ENCODE measurements at places on chromosomes 12 and 14.

- no peak for DNase-seq
These were observed 3.5 kb downstream of the RAB15 start for GRCh38 chr14:64968651-64969050.

GRCh38 chr12:53220694-53221202, 11.3 kb downstream of the RARG start:
- DNase-seq: peak; percentile 83

DNA sequence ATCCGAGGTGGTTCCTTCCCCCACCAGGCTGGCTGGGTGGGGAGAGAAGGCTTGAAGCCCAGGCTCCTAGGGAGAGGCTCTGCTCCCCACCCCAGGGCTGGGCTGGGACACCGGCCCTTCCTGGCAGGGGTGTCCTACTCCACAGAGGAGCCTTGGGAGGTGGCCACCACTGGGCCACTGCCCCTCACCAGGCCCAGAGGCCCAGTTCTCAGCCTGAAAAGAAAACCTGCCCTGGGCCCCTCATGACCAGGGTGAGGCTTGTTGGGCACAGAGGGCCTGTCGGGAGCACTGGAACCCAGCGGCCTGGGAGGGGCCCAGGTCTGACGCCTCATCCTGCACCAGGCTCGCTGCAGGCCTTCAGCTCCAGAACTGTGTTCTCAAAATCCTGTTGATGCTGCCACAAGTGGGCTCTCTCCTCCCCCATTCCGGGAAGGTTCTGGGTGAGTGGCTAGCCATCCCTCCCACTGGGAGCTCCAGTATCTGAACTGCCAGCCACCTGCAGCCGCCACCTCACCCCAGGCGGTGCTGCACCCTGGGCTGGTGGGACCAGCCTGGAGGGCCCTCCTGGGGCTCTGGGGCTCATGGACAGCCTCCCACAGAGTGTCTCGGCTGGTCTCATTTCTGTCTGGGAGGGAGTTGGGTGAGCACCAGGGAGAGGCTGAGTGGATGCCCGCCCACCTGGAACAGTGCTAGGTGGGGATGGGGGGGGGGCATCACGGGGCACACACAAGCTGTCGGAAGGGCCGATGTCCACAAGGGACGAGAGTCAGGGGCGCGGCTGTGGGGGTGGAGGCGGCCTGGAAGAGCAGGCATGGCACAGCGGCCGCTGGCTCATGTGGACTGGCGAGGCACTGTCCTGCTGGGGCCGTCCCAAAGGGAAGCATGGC, 11.8 kb downstream of the BAG5 start:
- no peak for DNase-seq

DNA sequence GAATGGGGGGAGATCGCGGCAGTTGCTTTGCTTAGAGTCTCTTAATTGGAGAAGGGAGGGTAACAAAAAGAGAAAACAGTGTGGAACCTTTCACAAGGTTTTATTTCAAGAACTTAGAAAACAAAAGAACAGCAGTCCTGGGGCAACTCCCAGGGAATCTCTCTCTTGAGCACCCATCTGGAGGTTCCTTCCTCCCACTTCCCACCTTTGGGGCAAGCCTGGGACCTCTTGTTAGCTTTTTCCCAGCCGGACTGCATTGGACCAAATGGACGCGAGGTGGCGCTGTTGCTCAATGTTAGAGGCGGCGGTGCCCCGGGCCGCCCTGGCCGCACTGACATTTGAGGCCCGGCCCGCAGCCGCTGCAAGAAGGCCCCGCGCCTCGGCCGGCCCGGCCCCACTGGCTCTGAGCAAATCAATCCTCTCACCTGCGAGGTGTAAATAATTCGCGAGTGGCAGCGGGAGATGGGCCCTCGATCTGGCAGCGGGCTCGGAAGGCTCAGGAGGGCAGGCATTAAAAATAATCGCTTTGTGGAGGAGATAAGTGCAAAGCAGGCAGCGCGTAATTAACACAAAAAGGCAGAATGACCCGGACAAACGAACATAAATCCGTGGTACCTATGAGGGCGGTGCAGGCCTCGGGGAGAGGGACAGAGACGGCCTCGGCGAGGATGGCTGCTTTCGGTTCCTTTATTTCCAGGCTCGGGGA, 2.8 kb upstream of the HOXC8 start:
- DNase-seq: peak; percentile 77

GRCh38 chr12:54370171-54370730, 6.0 kb upstream of the GPR84 start:
- DNase-seq: no peak

DNA sequence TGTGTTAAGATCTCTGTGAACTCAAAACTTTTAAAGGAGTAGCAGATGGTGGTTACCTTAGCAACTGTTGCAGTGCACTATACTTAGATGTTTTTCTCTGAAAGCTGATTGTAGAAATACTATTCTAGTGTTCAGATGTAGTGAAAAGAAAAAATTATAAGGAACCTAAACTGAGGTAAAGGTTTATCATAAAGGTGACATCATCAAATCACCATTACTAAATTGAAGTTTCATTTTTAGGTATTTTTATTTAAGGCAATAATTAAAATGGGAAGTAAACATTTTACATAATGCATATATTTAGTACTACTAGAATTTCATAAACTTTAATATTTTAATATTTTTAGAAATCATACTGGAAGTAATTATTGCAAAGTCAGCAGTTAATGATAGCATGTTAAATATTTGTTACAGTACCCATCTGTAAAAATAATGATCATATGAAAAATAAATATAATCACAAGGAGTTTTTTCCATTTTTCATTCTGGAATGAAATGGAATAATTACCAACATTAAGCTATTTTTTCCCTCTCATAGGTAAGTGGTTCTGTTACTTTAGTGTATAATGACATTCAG, 141.1 kb upstream of the NAV3 start:
- no peak for DNase-seq

DNA sequence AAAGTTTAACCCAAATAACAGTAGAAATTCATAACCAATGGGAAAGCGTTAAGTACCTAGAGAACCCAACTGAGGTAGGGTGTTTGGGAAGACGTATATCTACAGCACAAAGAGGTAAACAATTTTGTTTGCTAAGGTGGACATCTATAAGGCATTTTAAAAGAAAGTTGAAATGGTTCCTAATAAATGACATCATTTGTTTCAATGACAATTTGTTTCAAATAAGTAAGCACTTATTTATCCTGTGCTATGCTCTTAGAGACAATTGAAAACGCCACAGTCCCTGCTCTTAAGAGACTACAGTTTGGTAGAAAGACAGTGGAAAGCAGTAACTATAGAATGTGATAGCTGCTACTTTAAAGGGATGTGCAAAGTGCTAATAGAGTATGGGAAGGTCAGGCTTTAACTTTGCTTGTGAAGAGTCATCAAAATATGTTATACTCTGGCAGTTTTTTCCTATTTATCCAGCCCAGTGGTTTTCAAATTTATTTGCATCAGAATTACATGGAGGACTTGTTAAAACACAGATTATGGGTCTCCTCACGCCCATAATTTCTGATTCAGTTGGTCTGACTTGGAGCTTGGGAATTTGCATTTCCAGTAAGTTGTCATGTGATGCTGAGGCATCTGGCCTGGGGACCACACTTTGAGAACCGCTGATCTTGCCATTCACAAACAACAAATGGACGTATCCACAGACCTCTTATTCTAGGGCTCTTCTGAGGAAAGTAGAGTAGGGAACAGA, 19.6 kb upstream of the SMCO2 start:
- DNase-seq: no peak

DNA sequence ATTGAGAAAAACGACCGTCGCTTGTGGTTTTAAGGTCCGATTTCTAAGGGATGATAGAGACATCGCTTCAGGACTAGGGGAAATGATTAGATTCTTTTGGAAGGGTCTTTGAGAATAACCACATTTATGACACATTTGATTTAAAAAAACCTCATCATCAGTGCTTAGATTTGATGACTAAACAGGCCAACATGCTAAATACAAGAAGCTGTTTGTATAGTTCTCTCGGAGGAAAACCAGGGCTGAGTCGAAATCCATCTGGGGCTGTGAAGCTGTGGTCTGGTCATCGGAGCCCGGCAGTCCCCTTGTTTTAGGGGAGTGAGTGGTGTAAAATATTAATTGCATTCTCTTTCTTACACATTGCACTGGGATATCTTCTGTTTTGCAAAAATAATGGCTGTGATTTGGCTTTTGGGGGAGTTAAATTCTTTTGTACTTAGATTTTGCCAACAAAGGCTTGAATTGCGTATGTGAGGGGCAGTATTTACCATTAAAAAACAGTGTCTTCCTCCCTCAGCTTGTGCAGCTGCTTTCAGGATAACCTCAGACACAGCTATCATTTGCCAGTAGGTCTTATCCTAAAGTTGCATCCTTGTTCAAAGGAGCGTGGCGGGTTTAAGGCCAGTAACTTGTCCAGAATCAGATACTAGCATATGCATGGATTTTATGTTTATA, 550 bp downstream of the GNG2 start:
- peak; percentile 78 for DNase-seq

GRCh38 chr12:28563286-28563685, 373.0 kb downstream of the CCDC91 start:
- no peak for DNase-seq

GRCh38 chr12:49720214-49720613, 13.0 kb upstream of the FMNL3 start:
- no peak for DNase-seq

DNA sequence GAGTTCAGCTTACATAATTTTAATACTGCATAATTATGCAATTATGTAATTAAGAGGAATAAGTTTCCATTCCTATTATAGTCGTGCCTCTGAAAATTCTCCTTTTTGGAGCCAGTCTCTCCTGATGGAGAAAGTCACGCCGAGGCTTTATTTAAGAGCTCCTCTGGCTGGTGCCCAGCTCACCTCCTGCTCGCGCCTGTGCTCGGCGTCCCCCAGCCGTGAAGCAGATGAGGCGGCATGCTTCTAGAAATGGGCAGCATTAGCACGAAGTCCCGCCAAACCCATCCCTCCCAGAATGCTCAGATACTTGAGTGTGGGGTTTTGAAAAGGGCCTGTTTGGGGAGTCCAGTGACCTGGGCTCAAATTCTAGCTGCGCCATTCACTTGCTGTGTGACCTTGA, 153.0 kb downstream of the PHETA1 start:
- DNase-seq: no peak

DNA sequence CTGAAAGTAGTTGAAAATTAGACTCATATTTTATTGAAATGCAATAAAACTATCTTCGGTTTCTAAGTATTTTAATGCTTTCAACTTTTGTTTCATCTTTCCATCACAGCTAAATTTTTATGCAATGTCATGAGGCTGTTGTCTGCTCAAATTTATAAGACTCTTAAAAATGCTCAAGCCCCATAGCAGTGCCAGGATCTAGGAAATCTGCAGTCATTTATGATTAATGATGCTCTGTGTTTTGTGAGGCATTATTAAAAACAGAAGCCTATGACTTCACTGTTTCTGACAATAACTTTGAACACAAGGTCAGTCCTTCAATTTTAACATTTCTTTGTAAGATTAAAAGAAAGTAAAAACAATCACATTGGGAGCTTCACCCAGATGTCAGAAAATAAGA, 112.5 kb downstream of the ALX1 start:
- no peak for DNase-seq
